C1 segment of cervical spinal cord (tissue), 14 donors: ENCODE measurements at places on chromosomes 11 and 22.

DNA sequence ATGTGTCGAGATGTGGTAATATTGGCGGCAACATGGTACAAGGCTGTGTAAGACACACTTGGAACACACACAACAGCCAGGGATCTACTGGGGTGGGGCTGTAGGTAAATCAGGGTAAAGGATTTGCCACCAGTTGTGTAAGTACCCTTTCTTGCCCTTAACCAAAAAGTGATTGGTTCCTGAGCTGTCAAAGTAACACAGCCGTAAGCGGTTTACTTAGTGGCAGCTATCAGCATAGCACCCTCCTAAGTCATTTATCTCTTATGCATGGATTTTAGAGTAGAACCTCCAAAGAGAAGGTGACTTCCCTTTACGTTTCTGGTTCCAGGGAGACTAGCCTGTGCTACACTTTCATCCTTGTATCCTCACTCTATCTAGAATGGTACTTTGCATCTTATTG is 57.2 kb downstream of the SPECC1L start:
- no peak for DNase-seq

DNA sequence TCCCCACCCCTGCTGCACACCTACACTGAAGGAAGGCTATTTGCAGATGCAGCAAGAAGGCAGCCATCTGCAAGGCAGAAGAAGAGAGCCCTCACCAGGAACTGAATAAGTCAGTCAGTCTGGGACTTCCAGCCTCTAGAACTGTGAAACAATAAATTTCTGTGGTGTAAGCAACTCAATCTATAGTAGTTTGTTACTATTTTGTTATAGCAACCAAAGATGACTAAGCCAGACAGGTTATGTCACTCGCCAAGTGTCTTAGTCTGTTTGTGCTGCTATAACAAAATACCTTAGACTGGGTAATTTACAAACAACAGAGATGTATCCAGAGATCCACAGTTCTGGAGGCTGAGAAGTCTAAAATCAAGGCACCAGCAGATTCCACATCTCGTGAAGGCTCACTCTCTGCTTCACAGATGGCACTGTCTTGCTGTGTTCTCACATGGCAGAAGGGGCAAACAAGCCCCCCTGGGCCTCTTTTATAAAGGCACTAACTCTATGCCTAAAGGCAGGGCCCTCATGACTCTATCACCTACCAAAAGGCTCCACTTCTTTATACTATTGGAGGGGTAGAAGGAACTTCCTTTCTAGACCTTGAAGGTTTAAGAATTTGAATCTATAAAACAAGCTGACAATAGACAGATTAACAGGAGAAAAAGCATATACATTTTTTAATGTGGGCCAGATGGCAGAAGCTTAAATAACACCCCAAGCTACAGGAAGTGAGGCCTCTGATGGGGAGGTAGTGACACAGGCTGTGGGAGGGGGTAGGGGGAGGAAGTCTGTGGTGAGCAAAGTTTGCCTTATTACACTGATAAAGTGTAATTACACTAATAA is 12.3 kb downstream of the APOL6 start:
- no peak for DNase-seq

- DNase-seq, result no peak
Observed at GRCh38 chr22:49323751-49324415, 503.8 kb downstream of the BRD1 start.

- DNase-seq, result no peak
Observed at GRCh38 chr11:131944736-131945135, 574.3 kb downstream of the NTM start.

DNA sequence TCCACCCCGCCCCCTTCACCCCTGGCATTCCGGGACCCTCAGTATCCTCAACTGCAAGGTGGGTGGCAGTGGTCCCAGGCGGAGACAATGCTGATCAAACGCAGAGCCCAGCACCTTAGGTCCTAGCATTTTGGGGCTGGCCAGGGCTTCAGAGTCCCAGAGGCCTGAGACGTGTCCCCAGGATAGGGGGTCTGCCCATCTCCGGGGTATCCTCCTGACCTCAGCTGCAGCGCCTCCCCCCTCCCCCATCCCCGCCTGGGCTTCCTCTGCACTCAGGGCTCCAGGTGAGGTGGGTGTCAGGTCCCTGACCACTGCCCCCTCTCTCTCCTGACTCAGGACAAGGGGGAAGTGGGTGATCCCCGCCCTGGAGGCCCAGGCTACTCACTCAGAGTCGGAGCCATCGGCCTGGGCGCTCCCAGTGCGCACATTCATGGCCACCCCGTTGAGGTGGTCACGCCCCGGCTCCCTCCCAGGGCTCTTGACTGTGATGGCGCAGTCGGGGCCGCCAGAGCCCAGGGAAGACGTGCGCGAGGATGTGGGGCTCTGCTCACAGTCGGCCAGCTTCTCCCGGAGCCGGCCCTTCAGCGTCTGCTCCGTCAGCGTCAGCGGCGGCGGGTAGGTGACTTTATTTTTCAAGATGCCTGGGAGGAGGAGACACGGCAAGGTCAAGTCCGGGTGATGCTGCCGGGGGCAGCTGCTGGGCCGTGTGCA is 28.3 kb downstream of the TRMU start:
- no peak for DNase-seq
